ENCODE measurements at places on chromosomes 11 and 22. TPM values are rescaled to one million over a fixed set of nuclear protein-coding genes. Genes with fewer than 3 reads are reported as not detected.

The SLC6A5 gene
- not detected for total RNA-seq

The MYO7A gene
- total RNA-seq = 0.86 TPM

The BBOX1 gene
- total RNA-seq = not detected

The IGSF22 gene
- not detected for total RNA-seq

The CDC42EP1 gene
- 42.1 TPM for total RNA-seq

The GGT1 gene
- total RNA-seq = 2.3 TPM

The C11orf52 gene
- not detected for total RNA-seq

The KCNJ1 gene
- total RNA-seq = 0.33 TPM

The KREMEN1 gene
- total RNA-seq = 0.65 TPM

The NPTXR gene
- 0.38 TPM for total RNA-seq

The HEPN1 gene
- total RNA-seq = 0.33 TPM

The HEPHL1 gene
- total RNA-seq = under 0.01 TPM

The GNG3 gene
- not detected for total RNA-seq

The MIOX gene
- not detected for total RNA-seq

The CHRNA10 gene
- total RNA-seq = 2.0 TPM

The SHANK3 gene
- 43.8 TPM for total RNA-seq

The LSP1 gene
- total RNA-seq = 1.3 TPM

The FOXR1 gene
- total RNA-seq = not detected

The OR51B4 gene
- not detected for total RNA-seq

The POTEH gene
- total RNA-seq = not detected

The CARD16 gene
- total RNA-seq = 35.9 TPM

The OR52N4 gene
- total RNA-seq = not detected

The MAPK12 gene
- total RNA-seq = 79.7 TPM

The OR10G8 gene
- total RNA-seq = 0.19 TPM

The LINC01488 gene
- not detected for total RNA-seq

The TENM4 gene
- under 0.01 TPM for total RNA-seq

The C1QTNF5 gene
- 111 TPM for total RNA-seq

The RBMXL2 gene
- total RNA-seq = not detected

The AMOTL1 gene
- total RNA-seq = 40.2 TPM

The KRTAP5-4 gene
- not detected for total RNA-seq

The PRG3 gene
- total RNA-seq = not detected

The MFRP gene
- total RNA-seq = under 0.01 TPM

The OSBPL5 gene
- 34.4 TPM for total RNA-seq

The ACER3 gene
- total RNA-seq = 20.3 TPM

The MACROD1 gene
- 17.0 TPM for total RNA-seq

The FXYD2 gene
- 2.3 TPM for total RNA-seq

The C11orf87 gene
- not detected for total RNA-seq

The ROM1 gene
- 5.2 TPM for total RNA-seq

The SLC22A6 gene
- not detected for total RNA-seq

The C22orf42 gene
- total RNA-seq = not detected

The OR8G5 gene
- total RNA-seq = not detected

The CRYBB1 gene
- total RNA-seq = not detected

The ADAMTS8 gene
- total RNA-seq = not detected

The USP47 gene
- 47.7 TPM for total RNA-seq

The BTG4 gene
- total RNA-seq = not detected

The TMEM138 gene
- 19.5 TPM for total RNA-seq

The OR52H1 gene
- total RNA-seq = 0.65 TPM

The PAMR1 gene
- 1.6 TPM for total RNA-seq

The MS4A10 gene
- not detected for total RNA-seq
